NCI-H2029 treated with DMSO at 0.1 percent for 48 hours (cell line): ENCODE measurements at places on chromosomes 16 and 17.
A peak's percentile ranks its signal among the peaks of the same experiment; 100 is the strongest.

DNA sequence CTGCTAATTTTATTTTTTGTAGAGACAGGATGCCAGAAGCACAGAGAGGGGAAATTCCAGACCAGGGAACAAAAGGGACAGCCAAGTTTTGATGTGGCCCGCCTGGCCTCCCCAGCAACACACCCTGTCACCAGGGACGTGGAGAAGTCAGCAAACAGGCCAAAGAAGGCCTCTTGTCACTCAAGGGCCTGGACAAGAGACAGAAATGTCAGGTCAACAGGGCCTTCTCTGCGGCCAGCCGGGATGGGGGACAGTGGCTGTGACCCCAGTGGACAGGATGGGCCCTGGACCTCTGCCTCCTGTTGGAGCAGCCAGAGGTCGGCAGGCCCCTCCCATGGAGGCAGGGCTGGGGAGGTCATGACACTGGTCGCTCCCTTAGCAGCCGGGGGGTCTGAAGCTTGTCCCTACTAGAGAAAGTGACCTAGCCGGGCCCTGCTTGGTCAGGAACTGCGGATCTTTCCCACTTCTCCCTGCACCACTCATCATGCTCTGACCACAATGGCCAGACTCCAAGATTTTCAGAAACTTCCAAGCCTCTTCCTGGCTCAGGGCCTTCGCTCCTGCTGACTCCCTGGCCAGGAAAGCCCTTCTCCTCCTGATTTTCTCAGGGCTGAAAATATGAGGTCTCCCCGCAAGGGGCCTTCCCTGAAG lies 9.2 kb upstream of the TVP23A start:
- peak; percentile 39 for DNase-seq

- no peak for DNase-seq
These were observed at the start of gene COL1A1 for GRCh38 chr17:50201276-50201854. TSS of gene COL1A1 (minus strand) at chr17:50201631. CDS start at chr17:50201513, 118 bp downstream.

GRCh38 chr17:2043785-2044184 lies 2.0 kb downstream of the OVCA2 start:
- no peak for DNase-seq

DNA sequence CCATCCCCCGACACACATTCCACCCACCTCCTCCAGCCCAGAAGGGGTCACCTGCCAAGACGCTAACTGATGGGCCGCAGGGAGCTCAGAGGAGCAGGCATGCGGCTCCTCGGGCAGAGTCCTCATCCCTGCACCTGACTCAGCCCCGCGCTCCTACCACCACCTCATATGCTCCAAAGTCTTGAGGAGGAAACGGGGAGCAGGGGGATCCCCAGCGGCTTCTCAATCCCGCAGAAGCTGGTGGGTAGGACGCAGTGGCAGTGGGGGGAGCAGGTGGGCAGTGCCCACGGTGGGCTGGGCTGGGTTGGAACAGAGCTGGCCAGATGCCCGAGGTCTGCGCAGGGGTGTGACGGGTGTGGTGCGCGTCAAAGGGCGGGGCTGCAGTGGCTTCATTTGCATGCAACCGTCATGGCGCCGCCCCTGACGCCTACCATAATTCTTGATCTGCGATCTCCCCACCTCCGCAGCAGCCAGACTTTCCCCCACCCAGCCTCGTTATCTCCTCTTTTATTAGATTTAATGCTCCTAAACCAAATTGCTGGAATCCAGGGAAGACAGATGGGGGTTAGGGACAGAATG lies 39.0 kb upstream of the EMP2 start:
- no peak for DNase-seq

- peak; percentile 24 for DNase-seq
These were observed 21.0 kb downstream of the ACE start for GRCh38 chr17:63497708-63498483.

DNA sequence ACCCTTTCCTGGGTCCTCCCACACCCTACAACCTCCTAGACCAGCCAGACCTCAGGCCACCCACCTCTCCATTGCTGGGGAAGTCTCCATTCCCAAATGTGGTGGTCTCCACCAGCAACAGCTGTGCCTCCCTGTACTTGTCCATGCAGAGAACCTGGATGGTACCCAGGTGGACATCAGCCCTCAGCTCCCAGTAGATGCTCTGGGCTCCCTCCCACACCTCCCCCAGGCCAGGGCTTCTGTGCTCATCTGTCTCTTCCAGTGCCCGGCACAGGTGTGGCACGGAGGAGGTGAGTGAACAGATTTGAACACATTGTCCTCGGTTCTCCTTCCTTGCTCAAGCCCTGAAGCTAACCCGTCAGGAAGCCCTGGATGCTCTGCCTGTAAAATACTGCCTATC lies 34.6 kb downstream of the LGALS9 start:
- no peak for DNase-seq

DNA sequence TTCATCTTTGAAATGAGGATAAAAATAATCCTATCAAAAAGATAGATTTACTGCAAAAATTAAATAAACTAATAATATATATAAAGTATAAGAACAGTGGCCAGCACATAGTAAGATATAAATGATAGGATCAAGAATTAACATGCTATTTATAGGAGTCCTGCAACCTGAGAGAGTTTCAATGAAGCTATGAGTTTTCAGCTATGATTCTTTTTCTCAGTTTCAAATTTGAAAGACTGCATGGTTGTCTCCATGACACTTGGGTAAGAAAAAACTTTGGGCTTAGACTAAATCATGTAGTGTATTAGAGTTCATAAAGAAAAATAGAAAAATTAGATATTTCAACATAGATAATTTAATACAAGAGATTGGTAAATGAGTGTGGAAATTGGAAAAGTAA lies 817.8 kb upstream of the KIF2B start:
- DNase-seq, result no peak

GRCh38 chr16:89118361-89119165 lies 24.9 kb downstream of the ACSF3 start:
- no peak for DNase-seq

GRCh38 chr17:31508288-31509094 lies 117.0 kb downstream of the RAB11FIP4 start:
- no peak for DNase-seq

- DNase-seq, result no peak
These were observed 136.0 kb downstream of the ANKRD11 start for GRCh38 chr16:89354325-89354724.

GRCh38 chr16:48538746-48539484 lies 71.1 kb downstream of the N4BP1 start:
- no peak for DNase-seq

- DNase-seq, result no peak
These were observed 279.3 kb downstream of the ZFHX3 start for GRCh38 chr16:72768591-72768990.

- no peak for DNase-seq
These were observed 31.5 kb downstream of the QPRT start for GRCh38 chr16:29710227-29711219.
